ENCODE measurements at places on chromosomes 7 and 10. TPM values are rescaled to one million over a fixed set of nuclear protein-coding genes. Genes with fewer than 3 reads are reported as not detected.

Gene SMKR1
- 0.86 TPM for polyA plus RNA-seq

Gene ZDHHC16
- polyA plus RNA-seq, result 85.7 TPM

Gene AHR
- polyA plus RNA-seq, result 6.5 TPM

Gene LIPA
- polyA plus RNA-seq, result 50.9 TPM

Gene DKK1
- polyA plus RNA-seq, result 325 TPM

Gene HOXA4
- polyA plus RNA-seq, result 1.8 TPM

Gene HTR7
- polyA plus RNA-seq, result 19.5 TPM

Gene IRF5
- polyA plus RNA-seq, result 2.8 TPM

Gene SYT15B
- 0.01 TPM for polyA plus RNA-seq

Gene EPHA1
- 21.3 TPM for polyA plus RNA-seq

Gene CPVL
- 0.57 TPM for polyA plus RNA-seq

Gene OR13A1
- polyA plus RNA-seq, result not detected

Gene OR9A2
- not detected for polyA plus RNA-seq

Gene MYO3A
- polyA plus RNA-seq, result not detected

Gene ANXA8L1
- 332 TPM for polyA plus RNA-seq

Gene ANXA11
- 75.0 TPM for polyA plus RNA-seq

Gene CYP2E1
- polyA plus RNA-seq, result 1.00 TPM

Gene TBC1D12
- 1.6 TPM for polyA plus RNA-seq

Gene WDFY4
- polyA plus RNA-seq, result 0.03 TPM

Gene RSPH10B
- not detected for polyA plus RNA-seq

Gene TMEM254
- polyA plus RNA-seq, result 21.3 TPM

Gene MSS51
- 0.36 TPM for polyA plus RNA-seq

Gene ZNF736
- polyA plus RNA-seq, result 0.99 TPM

Data from mammary epithelial cell (primary cell).